GM12864 (cell line): ENCODE measurements at places on chromosomes 5 and 9.
A peak's percentile ranks its signal among the peaks of the same experiment; 100 is the strongest.

- DNase-seq = no peak
Measured at GRCh38 chr5:78543916-78544315, 104.7 kb downstream of the LHFPL2 start.

DNA sequence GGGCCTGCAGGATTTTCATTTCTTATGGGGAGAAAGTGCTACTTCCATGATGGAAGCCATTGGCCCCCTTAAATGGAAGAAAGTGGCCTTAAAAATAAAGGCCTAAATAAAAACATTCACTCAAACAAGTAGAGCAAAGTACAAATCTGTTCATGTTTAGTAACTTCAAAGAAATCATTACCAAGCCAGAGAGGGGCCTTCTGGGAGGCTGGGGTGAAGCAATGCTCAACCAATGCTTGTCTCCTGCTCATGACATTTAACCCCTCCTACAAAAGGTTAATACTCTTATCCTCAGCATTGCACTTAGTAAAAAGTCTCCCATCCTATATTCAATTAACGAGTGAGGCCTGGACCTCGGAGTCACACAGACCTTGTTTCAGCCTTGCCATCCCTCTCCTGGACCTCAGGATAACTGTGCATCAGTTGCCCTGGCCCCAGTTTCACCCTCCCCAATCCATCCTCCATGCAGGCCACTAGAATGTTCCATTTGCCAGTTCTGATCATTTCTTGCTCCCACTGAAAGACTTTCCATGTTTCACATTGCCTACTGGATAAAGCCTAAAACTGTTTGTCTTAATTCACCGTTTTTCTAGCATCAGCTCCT, 36.9 kb upstream of the ALDH1B1 start:
- no peak for DNase-seq

DNA sequence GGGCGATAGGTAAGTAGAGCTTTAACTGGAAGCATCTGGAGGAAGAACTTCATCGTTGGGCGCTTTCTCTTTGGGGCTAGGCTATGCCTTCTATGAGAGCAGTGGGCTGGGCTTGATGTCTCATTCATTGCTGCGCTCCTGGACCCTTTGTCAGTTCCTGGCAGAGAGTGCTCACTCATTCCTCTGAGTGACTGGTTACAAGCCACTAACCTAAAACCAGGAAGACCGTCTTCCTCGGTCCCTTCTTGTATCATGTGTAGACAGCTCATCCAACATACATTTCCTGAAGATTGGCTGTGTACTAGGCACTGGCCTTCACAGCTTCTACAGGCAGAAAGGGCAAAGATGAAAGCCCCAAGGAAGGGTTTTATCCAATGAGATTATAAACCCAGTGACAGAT, 6.4 kb downstream of the SWI5 start:
- no peak for DNase-seq

- no peak for DNase-seq
Measured at GRCh38 chr9:18393340-18394130, 80.4 kb upstream of the ADAMTSL1 start.

- DNase-seq = no peak
Measured at GRCh38 chr5:130652176-130652575, 512.9 kb downstream of the HINT1 start.

DNA sequence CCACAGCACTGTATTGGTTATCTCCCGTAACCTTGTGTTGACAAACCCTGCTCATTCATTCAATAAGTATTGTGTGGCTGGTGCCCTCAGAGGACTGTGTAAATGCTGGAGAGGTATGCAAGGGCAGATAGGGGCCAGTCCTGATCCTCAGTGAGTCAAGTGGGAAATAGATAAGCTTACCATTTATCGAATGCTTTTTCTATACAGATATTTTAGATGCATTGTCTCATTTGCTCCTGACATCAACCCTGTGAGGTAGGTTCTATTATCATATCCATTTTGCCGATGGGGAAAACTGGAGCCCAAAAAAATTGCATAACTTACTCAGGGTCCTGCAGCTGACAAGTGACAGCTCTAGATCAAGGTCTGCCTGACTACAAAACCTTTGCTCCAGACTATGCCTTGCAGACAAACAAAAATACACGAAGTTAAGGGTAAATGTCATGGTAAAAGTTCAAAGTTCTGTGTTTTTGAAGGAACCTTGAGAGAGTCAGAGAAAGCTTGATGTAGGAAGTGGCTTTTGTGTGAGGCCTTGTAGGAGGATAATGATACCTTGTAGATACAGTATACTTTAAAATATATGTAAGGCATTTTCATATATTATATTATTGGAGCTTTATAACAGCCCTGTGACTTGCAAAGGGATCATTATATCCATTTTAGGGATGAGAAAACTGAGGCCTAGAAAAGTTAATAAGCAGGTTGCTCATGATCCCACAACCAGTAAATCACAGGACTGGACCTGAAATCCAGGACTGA, 22.7 kb downstream of the CYFIP2 start:
- DNase-seq = no peak

DNA sequence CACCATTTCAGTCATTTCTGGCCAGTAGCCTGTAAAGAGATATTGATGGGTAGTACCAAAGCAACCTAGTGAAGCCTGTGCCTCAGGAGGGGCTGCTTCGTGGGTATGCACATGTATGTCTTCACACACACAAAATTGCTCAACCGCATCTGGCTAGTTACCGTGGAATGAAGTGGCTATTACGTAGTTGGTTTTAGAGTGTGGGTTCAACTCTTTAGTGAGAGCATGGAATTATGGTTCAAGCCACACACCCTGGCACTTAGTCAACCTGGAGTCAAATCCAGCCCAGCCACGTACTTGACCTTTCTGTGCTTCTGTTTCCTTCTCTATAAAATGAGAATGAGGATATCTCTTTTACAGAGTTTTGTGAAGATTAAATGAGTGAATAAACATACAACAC, 174.9 kb downstream of the TTC39B start:
- DNase-seq = no peak

GRCh38 chr5:154196955-154197652, 6.6 kb downstream of the GALNT10 start:
- DNase-seq = no peak

- no peak for DNase-seq
Measured at GRCh38 chr5:88688156-88688983, 194.6 kb downstream of the MEF2C start.

DNA sequence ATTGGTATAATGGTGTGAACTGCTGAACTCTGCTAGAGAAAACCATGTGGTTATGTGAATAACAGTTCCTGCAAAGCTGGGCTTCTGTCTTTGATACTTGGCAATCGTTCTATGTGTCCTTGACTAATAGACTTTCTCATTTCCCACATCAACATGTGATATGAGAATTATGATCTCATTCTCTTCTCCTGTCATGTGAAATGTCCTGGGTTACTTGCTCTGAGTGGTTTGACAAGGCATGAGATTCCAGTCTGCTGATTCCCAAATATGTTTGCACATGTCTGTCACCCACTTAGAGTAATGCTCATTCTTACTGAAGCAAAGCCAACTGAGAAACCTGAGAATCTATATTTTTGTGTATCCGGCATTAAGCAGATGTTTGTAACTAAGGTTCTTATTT, 141.2 kb downstream of the PARP8 start:
- DNase-seq = no peak

DNA sequence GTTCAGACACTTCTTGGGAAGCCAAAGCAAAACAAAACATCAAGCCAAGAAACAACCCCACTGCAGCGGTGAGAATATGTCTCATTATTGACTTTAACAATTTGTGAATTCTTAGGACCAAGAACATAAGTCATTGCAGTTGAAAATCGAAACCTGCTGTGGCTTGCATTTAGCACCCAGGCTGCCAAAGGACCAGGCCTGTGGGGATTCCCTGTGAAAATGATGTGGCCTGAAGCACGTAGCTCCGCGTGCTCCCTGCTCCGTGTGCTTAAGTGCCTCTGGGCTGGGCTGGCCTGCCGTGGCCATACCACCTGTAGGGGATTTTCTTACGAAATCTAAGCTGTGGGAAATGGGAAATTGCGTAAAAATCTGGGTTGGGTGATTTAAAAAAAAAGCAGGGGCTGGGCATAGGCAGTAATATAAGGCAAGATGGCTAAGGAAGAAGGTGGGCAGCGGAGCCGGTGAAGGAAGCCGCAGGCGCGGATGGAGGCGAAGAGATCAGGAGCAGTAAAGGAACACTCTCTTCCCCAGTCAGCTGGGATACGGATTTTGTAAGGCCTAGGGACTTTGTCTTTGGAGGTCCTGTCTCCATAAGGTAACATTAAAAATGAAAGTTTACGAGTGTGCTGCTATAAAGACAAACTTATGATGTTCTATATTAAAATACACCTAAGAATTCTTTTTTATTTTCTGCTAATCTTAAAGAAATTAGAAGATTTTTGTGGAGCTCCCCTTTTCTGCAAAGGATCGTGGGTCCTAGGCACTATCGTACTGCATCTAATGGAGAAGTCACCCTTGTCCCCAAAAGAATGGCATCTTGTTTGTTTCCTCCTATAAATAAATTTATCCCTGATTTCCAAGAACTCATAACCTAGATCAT, 189.6 kb upstream of the SEMA6A start:
- DNase-seq = peak; percentile 84
